ENCODE measurements at places on chromosomes 16 and 17.

DNA sequence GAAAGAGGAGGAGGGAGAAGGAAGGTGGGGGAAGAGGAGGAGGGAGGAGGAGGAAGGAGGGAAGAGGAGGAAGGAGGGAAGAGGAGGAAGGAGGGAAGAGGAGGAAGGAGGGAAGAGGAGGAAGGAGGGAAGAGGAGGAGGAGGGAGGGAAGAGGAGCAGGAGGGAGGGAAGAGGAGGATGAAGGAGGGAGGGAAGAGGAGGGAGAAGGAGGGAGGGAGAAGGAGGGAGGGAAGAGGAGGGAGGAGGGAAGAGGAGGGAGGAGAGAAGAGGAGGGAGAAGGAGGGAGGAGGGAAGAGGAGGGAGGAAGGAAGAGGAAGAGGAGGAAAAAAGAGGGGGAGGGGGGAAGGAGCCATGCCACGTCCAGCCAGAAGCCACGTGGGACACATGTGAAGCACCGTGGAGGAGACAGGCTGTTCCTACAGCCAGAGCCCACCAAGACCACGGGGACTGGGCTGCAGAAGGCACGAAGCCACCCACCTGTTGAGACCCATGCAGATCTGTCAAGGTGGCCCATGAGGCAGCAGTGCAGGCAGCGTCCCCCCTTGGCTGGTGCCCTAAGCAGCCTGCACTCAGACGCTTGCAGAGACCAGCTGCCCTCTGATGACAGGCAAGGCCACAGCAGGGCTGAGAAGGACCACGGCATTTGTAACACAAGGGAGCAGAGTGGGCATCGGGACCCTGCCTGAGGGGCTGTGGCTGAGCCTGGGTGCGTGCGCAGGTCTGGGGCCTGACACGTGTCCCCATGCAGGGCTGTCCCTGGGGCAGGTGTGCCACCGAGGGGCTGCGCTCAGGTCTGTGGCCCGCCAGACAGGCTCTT, 10.3 kb downstream of the NDUFAF8 start:
- no peak for DNase-seq

- no peak for DNase-seq
Measured at GRCh38 chr17:70775679-70776078, 606.3 kb downstream of the KCNJ2 start.

GRCh38 chr16:81212830-81213465, 25.5 kb upstream of the BCO1 start:
- no peak for DNase-seq

GRCh38 chr16:89026121-89026612, 49.2 kb upstream of the CBFA2T3 start:
- DNase-seq, result peak; percentile 38

DNA sequence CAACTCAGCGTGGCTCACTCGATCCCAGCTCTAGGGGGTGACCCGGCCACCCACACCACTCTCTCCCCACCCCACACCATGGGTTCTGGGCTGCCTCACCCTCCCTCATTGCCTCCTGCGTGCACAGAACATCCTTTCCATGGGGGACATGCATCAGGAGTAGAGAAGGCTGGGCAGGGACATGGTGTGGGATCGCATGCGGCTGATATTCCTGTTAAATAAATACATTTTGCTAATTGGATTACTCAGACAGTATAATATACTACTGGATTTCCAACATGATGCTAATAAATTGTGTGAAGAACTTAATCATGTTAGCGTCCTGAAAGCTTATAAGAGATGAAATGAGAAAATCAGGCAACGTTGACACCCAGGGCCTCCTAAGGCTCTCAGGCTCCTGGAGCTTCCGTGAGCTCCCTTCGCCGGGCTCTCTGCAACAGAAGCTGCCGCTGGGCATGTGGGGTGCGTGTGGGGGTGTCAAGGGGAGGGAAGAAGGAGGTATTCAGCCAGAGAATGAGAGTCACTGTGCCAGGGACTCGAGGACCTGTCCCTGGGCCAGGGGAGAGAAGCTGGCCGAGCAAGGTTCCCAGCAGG, 173.1 kb upstream of the TNRC6C start:
- DNase-seq, result no peak

- no peak for DNase-seq
Measured at GRCh38 chr16:22641131-22641628, 130.5 kb downstream of the NPIPB5 start.

DNA sequence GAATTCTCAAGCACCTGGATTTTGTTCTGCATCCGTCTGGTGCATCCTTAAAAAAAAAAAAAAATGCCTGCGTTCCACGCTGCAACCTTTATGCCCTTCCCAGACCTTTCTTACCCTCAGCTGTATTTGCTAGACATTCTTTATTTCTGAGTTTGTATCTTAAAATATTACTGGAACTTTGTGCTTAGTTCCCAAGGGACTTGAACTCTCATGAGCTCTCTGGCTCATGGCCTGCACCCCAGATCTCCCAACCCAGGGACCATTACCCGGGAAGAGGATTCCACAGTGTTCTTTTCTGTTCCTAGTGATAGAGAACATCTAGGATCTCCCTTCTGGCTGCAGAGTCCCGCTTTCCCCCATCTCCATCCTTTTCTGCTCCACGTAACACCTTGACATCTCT, 28.9 kb upstream of the CLEC18A start:
- DNase-seq, result no peak

GRCh38 chr17:40614431-40615067, 33.1 kb downstream of the SMARCE1 start:
- DNase-seq, result no peak

Measured in stimulated activated CD8-positive, alpha-beta memory T cell treated with anti-CD3 and anti-CD28 coated beads, Interleukin-4, amount 100 ng/mL, for 4 hours (primary cell).